ENCODE measurements at places on chromosomes 4 and X.

GRCh38 chr4:29549342-29549741 is 1170.8 kb upstream of the PCDH7 start:
- DNase-seq = no peak

- no peak for DNase-seq
These were observed 62.5 kb upstream of the TMEM164 start for GRCh38 chrX:109940411-109940810.

DNA sequence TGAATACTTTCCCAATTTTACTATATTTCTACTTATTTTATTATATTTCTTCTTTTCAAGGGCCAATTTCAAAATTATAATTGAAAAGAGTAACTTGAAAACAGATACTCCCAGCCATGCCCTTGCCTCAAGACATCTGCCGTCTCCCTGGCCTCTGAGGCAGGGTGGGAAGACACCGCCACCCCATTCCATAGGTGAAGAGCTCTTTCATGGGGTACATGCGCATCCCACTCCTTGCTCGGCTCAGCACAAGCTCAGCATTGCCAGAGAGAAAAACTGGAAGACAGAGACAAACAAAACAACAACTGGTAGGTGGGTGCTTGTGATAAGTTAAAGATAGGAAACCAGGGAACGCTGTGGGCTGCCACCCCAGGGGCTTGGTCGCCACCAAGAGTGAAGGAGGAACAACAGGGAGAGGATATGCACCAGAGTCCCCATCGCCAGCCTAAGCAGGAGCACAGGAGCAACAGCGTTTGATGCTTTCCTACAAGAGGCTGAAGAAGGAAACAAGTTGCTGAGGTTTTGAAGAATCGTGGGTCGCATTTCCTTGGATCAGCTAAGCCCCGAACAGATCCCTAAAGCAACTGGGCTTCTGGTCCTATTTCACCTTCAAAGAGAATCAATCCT is 11.3 kb downstream of the TMEM154 start:
- no peak for DNase-seq

GRCh38 chr4:180788729-180789128 is 1454.5 kb upstream of the TENM3 start:
- no peak for DNase-seq

GRCh38 chrX:47574547-47575301 is 7.5 kb upstream of the TIMP1 start:
- no peak for DNase-seq

All from activated CD4-positive, alpha-beta T cell treated with anti-CD3 and anti-CD28 coated beads, Interleukin-2, amount 50 U/mL, for 24 hours (primary cell).